ENCODE measurements at places on chromosomes 13 and 19. TPM values are rescaled to one million over a fixed set of nuclear protein-coding genes. Genes with fewer than 3 reads are reported as not detected.

- DNase-seq: no peak
Measured at GRCh38 chr19:12784394-12784870, 6.9 kb upstream of the JUNB start.

- DNase-seq: no peak
Measured at GRCh38 chr13:21362741-21363140, 96.4 kb downstream of the ZDHHC20 start.

GRCh38 chr19:14054721-14055120 lies 7.2 kb downstream of the PALM3 start:
- DNase-seq: no peak

DNA sequence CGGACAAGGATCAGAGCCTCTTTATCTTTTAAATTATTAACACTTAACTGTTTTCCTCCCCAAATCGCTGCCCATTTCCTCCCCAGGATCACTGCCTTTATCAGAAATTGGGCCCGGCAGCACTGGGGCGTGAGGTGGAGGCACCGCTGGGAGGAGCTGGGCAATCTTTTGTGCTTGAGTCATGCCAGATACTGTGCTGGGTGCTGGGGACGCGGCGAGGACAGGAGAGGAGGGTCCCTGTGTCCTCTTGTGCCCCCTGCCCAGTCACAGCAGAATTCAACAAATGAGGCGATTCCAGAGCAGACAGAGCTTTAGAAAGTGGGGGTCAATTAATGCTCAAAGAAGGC lies 347.8 kb downstream of the ZNF536 start:
- peak; percentile 17 for DNase-seq

Gene OR2Z1
- not detected for total RNA-seq

Gene COL4A1
- total RNA-seq: 150 TPM

Measured in heart right ventricle (tissue), 16 donors.